ENCODE measurements at places on chromosomes 5 and 9.

GRCh38 chr9:130461218-130461630, 16.5 kb downstream of the ASS1 start:
- peak; percentile 91 for DNase-seq

- peak; percentile 86 for DNase-seq
Observed at GRCh38 chr9:110255463-110256379, 586 bp downstream of the TXN start.

DNA sequence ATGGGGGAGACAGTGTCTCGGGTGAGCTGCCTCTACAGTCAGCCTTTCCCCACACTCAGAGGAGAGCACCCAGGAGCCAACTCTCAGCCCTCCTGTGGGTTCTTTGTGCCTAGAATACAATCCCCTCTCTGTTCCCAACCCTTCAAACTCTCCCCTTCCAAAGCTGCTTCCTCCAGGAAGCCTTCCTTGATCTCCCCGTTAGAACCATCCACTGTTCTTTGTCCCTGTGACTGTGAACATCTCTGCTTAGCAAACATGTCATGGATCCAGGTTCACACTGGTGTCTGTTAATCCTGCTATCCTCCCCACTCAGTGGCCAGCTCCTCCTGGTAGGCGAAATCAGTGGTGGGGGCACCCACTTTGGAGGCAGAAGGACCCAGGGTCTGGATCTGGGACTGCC, 16.2 kb upstream of the IER5L start:
- DNase-seq = no peak

DNA sequence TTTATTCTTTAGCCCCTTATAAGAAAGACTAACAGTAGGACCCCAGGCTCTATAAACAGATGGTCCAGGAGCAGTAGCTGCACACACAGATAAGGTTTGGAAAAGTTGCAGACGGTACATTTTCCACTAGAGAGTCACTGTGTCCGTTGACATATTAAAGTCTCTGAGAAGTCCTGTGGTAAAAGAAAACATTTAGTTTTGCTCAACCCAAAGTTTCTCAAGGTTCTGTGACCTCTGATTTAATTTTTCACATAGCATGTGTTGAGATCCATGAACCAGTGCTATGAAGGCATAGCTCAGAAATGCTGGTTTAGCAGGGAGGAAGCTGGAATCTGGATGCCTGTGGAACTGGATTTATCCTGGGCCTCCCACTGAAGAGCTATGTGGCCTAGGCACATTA, 62.7 kb upstream of the RASEF start:
- no peak for DNase-seq

DNA sequence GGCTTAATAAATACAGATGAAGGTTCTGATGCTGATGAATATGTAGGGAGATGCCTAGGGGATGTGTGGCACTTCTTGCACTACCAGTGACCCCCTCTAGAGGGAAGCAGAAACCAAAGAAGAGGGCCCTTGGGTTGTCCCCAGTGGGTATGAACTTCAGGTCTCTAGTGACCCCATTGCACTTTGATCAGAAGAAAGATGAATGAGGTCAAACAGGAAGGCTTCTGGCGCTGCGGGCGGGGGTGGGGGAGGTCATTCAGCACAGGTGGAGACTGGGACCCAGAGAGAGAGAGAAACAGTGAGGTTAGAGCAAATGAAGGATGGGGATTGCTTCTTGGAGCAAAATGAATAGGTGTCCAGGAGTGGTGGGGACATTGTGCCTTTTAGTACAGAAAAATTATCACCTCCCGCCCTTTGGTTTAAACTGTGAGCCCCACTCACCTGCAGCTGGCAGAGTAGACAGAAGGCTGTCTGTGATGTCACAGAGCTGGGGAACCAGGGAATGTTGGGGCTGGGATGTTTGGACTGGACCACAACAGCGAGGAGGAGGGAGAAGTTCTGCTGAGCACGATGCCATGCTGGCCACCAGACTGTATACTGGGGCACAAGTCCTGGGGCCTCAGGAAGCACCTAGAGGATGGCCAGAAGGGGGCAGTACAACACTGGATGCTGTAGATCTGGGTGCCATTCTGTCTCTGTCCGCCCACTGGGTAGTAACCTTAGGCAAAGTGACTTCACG, at the start of gene TEX48:
Gene TEX48, minus strand, starts transcription at position 599 of the 739 bp plus-strand sequence. CDS start 10,469 bp downstream, outside the sequence.
- DNase-seq = peak; percentile 56

DNA sequence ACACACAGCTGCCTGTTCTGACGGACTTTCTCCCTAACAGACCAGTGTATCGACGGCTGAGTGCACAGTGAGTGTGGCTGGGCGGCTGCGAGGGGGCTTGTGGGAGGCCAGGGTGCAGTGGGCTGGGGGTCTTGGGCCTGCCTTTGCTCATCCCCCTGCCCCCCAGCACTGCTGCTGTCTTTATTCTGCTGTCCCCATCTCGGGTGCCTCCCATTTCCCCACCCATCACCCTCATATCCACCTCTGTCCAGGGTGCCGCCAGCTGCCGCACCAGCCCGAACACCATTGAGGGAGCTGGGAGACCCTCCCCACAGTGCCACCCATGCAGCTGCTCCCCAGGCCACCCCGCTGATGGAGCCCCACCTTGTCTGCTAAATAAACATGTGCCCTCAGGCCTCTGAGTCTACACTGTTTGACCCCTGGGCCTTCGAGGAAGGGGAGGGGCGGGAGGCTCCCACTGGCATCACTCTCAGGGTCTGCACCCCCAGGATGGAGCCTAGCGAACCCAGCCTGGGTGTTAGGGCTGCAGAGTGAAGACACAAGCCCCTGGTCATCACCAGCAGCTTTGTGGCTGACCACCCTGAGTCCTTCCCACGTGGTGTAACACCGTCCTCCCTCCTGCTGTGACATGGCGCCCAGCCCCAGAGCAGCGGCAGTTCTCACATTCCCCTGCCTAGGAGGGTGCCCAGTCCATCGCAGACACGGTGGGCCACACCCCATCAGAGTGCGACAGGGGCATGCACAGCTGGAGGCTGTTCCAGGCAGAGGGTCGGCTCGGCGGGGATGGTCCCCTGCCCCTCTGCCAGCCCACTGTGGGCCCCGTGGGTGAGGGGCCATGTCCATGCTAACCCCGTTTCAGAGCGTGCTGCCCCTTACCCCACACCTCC, 4.0 kb downstream of the LCN2 start:
- DNase-seq = no peak

- no peak for DNase-seq
Observed at GRCh38 chr5:151477101-151477500, 29.7 kb downstream of the SLC36A1 start.

- peak; percentile 99 for DNase-seq
Observed at GRCh38 chr9:2014696-2015580, at the start of gene SMARCA2. TSS of gene SMARCA2 (plus strand) at chr9:2015347. CDS start at chr9:2029023, 13,676 bp downstream.

GRCh38 chr9:33170464-33171415, 3.6 kb upstream of the B4GALT1 start:
- peak; percentile 53 for DNase-seq

GRCh38 chr9:69120380-69121154, 53.5 kb upstream of the TJP2 start:
- peak; percentile 95 for DNase-seq

- DNase-seq = peak; percentile 20
Observed at GRCh38 chr5:44389823-44390143, 563 bp upstream of the FGF10 start.

All from pancreas (tissue), 10 donors.